Spleen (tissue), 13 donors: ENCODE measurements at places on chromosomes 12 and 14. TPM values are rescaled to one million over a fixed set of nuclear protein-coding genes. Genes with fewer than 3 reads are reported as not detected.

LALBA gene
- total RNA-seq = not detected

SUOX gene
- total RNA-seq = 14.1 TPM

CLEC4C gene
- not detected for total RNA-seq

SCNN1A gene
- 8.6 TPM for total RNA-seq

RPS6KL1 gene
- 1.7 TPM for total RNA-seq

SARNP gene
- 62.6 TPM for total RNA-seq

CLEC9A gene
- 2.7 TPM for total RNA-seq

GCH1 gene
- 23.3 TPM for total RNA-seq

WNT5B gene
- total RNA-seq = 7.2 TPM

TMEM52B gene
- total RNA-seq = 0.19 TPM

XRCC3 gene
- 20.4 TPM for total RNA-seq

GNG2 gene
- 97.2 TPM for total RNA-seq

DENND5B gene
- 23.1 TPM for total RNA-seq

ACVRL1 gene
- total RNA-seq = 92.1 TPM

RERG gene
- 16.4 TPM for total RNA-seq
